ENCODE measurements at places on chromosomes 3 and 15.

GRCh38 chr3:28718074-28718849 lies 369.6 kb upstream of the AZI2 start:
- no peak for DNase-seq

GRCh38 chr15:60395276-60396011 lies 2.3 kb downstream of the ANXA2 start:
- DNase-seq, result no peak

DNA sequence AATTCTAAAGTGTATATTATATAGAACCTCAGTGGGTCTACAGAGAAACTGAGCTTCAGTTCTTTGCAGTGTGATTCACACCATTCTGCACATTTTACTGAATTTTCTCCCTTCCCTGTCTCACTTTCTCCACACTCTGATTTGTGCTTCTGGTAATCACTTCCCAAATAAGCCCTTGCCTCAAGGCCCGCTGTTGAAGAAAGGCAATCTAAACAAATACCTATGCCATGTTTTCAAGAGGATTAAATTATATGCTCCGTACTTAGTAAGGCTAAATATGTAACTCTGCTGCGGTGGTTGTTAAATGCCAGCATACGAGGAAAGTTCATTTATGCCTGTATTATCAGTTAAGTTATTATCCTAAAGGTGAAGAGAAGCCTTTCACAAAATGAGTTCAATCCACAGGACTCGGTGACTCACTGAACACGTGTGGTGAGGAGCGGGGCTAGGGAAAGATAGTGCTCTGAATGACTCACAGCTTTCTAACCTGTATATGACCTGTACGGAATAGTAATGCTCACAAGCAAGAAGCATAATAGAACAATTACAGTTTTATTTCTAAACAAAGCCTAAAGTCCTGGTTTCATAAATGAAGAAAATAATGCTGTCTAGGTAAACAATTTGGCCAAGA lies 25.1 kb downstream of the CNTN6 start:
- no peak for DNase-seq

- no peak for DNase-seq
Observed at GRCh38 chr15:76529911-76530310, 193.3 kb downstream of the ISL2 start.

DNA sequence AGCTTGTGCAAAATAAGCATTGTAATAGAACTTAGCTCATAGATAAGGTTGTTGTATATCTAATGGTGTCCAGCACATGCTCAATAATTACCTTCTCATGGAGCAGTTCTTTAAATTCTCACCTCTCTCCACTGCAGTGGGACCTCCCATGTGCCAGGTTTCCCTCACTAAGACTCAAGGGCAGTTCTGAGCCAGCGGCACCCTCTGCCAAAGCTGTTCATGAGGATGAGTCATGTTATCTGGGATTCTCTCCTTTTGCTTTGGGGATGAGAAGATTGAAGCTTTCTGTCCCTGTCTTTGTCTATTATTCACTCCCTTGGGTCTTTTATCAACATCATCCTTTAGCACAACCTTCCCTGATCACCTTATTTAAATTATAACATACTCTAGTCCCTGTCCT lies 15.6 kb upstream of the AMOTL2 start:
- DNase-seq, result no peak

DNA sequence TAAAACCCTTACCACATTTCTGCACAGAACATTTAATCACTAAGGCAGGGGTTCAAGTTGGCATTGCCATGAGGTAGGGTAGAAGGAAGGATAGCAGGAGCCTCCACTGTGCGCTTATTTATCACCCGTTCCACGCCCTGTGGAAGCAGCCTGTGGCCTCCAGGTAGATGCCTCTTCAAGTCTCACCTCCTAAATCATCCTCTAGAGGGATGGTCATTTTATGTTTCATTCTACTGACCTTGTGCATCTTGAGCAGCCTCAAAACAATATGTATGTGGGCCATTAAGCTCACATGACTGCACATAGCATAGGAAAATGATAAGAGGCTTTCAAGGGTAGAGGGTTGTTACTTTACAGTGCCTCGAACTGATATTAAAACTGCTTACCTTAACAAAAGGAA lies 546.2 kb downstream of the GRM7 start:
- no peak for DNase-seq

GRCh38 chr15:78810362-78811123 lies 721 bp downstream of the ADAMTS7 start:
- no peak for DNase-seq

- no peak for DNase-seq
Observed at GRCh38 chr3:123270818-123271217, 69.1 kb downstream of the SEC22A start.
